ENCODE measurements at places on chromosomes 16 and 17. TPM values are rescaled to one million over a fixed set of nuclear protein-coding genes. Genes with fewer than 3 reads are reported as not detected.

GRCh38 chr16:8686879-8687278 is 12.5 kb downstream of the ABAT start:
- no peak for DNase-seq
- H3K27me3 ChIP-seq: no peaks in the 10 kb centered on the region
- H3K27ac ChIP-seq: peak overlapping the region; percentile 10
- no peak overlapping the region for H3K4me3 ChIP-seq

DNA sequence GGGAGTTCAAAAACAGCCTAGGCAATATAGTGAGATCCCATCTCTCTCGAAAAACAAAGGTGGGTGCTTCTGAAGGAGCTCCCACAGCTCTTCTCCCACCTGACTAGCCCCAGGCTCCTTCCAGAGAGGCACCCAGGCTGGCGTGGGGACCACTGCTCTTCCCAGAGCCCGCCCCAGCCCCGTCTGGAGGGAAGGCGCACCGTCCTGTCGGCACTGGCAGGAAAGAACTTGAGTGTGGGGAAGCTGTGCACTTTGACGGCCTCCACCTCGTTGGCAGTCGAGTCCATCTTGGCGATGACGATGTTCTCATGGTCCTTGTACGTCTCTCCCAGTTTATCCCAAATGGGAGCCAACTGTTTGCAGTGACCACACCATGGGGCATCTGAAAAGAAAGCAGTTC is 10.5 kb upstream of the PPP1R27 start:
- peaks cover 14% of the 10 kb centered on the region for H3K36me3 ChIP-seq
- H3K4me1 ChIP-seq: no peaks in the 10 kb centered on the region
- DNase-seq: no peak
- no peak overlapping the region for H3K4me3 ChIP-seq
- H3K27me3 ChIP-seq: no peaks in the 10 kb centered on the region

GRCh38 chr16:24164416-24164815 is 91.7 kb upstream of the CACNG3 start:
- no peak for DNase-seq
- no peak overlapping the region for H3K4me3 ChIP-seq
- H3K27me3 ChIP-seq: no peaks in the 10 kb centered on the region
- H3K36me3 ChIP-seq: peaks cover 18% of the 10 kb centered on the region
- peaks cover 9% of the 10 kb centered on the region for H3K4me1 ChIP-seq

ALDH3A2 gene
- 22.0 TPM for total RNA-seq

IGFALS gene
- not detected for total RNA-seq
